ENCODE measurements at places on chromosomes 16 and 17.

DNA sequence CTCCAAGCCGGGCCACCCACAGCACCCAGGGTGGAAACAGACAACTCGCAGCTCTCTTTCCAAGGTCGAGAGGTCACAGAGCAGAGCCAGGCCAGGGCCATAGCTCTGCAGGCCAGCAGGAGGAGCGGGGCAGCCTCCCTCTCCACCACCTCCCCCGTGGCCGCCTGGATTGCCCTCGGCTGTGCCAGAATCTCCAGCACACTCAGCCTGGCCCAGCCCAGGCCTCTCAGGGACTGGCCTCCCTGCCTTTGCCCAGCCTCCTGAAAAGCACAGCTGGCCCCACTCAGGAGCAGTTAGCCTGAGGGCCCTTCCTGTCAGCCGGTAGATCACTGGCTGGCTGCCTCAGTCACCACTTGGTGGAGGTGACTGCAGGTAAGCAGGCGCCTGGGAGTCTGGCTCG is 85.8 kb upstream of the SEC14L1 start:
- DNase-seq: no peak

DNA sequence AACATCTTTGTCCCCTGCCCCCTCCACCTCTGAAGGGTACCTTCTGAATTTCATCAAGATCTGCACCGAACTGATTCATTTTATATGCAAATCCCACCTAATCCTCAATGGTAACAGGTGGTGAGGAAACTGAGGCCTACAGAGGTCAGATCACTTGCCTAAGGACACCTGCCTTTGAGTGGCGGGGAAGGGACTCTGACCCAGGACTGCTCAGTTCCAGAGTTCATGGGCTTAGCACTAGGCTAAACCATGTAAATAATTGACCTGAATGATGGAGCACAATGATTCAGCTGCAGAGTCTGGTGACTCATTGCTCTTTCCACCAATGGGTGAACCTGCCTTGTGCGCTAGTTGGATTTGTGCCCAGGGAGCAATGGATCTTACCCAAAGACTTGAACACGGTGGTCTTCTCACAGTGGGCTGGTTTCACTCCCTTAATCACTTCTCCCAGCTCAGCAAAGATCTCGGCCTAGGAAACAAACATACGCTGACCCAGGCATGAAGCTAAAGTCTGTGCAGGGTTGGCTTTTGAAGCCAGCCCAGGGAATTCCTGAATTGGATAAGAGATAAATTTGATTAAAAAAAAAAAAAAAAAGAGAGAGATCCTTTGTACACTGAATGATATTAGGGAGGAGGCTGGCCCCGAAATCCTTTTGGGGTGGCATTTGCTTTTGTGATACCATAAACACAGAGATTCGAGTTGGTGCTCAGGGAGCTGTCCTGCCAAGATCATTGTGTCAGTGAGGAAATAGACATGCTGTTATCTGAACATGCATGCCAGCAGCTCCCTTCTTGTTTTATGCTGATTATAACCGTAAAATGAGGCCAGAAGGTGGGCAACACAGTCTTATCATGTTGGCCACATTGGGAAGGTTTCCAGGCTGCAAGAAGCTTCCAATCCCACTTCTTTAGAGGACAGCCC is 17.0 kb downstream of the CRYM start:
- no peak for DNase-seq

DNA sequence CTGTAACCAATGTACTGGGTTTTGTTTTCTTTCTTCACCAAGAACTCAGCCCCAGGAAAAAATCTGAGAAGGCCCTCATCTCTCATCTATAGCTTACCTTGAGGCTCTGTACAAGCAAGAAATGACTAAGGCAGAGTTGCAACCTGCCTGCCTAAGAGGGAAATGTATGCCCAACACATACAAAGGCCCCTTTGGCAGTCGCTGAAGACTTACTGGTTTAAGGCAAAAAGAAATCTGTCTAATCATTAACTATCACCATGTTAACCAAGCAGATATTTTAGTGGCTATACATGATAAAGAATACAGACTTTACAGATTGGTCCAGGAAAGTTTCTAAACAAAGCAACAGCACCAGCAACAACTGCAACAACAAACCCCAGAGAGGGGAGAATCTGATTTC is 14.2 kb downstream of the ZNF624 start:
- DNase-seq: no peak

DNA sequence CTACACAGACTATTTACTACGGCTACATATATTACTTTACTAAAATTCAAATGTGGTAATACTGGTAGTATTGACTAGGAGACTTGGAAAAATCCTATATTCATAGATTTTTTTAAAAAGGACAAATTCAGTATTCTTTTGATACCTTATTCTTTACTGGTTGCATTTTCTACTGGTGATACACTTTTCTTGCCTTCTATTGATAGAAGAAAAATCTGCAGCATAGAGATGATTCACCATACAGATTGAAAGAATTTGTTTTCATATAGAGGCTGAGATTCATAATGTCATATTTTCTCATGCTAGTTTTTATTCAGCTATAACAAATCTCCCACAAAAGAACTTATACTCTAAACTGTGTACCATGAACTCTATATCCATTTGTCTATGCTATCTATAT is 195.4 kb upstream of the C17orf78 start:
- no peak for DNase-seq

- no peak for DNase-seq
These were observed 30.3 kb downstream of the MRTFB start for GRCh38 chr16:14101415-14101814.

DNA sequence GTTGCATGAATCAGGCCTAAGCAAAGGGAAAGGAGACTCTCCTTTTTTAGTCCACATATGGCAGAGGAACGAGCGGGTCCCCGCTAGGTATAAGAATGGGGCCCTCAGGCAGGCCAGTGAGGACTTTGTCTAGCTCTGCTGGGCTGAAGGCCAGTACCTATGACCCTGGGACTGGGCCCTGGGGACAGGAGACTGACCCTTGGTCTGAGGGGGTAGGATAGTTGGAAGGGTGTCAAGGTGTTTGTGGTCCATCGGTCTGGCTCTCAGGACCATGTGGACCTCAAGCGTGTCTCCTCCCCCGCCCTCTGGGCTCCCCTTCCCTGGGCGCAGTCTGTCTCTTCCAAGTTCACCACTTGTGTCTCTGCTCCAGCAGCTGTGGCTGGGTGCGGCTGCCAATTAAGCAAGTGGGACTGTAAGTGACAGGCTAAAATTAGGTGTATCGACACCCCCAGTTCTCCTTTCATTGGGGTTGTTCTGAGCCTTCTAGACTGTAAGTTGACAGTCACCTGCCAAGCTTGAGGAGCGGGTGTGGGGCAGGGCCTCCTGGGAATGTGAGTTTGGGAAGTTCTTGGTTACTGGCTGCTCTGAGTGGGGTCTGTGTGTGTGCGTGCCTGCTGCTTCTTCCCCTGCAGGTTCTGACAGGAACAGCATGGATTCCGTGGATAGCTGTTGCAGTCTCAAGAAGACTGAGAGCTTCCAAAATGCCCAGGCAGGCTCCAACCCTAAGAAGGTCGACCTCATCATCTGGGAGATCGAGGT is 24.5 kb downstream of the AKAP1 start:
- DNase-seq: no peak

GRCh38 chr16:66979011-66979717 is 9.2 kb upstream of the CES4A start:
- no peak for DNase-seq

- no peak for DNase-seq
These were observed 6.9 kb upstream of the CHMP6 start for GRCh38 chr17:80984749-80985148.

GRCh38 chr16:51818342-51818944 is 667.4 kb upstream of the SALL1 start:
- no peak for DNase-seq

GRCh38 chr17:78166416-78166815 is 2.0 kb upstream of the SYNGR2 start:
- no peak for DNase-seq

All from activated T-cell treated with anti-CD3 and anti-CD28 coated beads for 48 hours (primary cell).